ENCODE measurements at places on chromosomes 7 and 10.

GRCh38 chr7:135206941-135207391 lies 4.4 kb downstream of the WDR91 start:
- DNase-seq: no peak

DNA sequence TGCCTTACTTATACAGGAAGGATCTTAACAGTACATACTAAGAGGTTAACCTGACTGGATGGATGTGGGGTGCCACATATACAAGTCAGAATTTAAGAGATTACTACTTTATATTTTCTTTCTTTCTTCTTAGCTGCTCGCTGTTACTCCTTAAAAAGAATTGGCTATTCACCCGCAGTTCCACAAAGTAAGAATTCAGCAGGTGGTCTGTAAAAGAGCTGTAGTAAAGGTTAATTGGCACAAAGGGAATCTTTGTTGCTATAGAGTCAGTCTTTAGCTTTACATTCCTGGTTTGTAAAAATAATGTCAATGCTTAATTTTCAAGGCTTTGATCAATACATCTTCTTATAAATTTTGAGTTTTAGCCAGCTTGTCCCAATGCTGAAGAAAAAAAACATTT lies 43.2 kb downstream of the RALA start:
- no peak for DNase-seq

DNA sequence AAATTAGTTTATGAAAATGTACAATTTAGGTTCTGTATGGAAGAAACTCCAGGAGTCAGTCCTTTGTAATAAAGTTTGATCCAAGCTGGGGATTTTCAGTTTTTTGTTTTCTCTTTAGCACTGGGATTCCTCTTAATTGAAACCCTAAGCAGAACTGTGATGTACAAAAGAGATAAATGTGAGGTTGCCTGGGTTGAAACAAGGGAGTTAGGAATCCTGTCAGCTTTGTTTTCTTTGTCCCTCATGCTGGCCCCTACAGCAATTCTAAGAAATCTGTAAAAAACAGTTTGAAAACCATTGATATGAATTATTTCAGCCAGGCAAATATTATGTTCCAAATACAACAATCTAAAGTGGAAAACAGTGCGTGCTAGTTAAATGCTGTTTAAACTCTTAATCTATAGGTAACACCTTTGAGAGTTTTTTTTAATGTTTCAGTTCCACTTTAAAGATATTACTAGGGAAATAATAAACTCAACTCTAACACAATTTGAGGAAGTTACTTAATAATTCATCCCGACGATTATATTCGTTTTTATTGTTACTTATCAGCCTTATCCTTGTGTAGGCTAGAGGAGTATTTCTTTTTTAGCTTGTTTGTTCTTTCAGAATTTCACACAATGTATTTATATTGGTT lies 65.3 kb downstream of the SGCE start:
- DNase-seq: no peak

DNA sequence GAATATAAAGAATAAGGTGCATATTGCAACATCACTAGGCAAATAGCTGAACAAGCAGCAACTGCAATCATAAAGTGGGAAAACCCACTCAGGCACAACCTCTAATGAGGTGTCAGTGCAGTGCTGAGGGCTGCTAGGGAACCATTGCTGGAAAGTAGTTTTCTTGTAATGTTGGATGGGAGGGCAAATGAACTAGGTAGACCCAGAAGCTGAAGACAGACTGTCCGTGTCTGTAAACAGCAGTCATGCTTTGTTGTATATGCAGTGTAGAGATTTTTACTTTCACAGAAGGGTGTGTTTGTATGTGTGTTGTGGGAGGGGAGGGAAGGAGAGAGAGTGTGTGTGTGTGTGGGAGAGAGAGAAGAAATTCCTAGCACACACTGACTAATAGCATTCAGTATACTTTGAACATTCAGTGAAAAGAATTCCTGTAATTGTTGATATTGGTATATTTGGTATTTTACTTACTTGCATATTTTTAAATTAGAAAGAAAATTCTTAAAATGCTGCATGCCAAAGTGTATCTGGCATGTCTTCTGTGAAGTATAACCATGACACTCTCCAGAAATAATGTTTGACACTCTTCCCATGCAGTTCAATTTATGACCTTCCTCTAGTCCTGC lies 28.8 kb downstream of the ITGB8 start:
- no peak for DNase-seq

GRCh38 chr7:100546129-100546925 lies 7.3 kb downstream of the AGFG2 start:
- DNase-seq: no peak

- DNase-seq: no peak
These were observed 20.0 kb downstream of the SCIN start for GRCh38 chr7:12590559-12590958.

DNA sequence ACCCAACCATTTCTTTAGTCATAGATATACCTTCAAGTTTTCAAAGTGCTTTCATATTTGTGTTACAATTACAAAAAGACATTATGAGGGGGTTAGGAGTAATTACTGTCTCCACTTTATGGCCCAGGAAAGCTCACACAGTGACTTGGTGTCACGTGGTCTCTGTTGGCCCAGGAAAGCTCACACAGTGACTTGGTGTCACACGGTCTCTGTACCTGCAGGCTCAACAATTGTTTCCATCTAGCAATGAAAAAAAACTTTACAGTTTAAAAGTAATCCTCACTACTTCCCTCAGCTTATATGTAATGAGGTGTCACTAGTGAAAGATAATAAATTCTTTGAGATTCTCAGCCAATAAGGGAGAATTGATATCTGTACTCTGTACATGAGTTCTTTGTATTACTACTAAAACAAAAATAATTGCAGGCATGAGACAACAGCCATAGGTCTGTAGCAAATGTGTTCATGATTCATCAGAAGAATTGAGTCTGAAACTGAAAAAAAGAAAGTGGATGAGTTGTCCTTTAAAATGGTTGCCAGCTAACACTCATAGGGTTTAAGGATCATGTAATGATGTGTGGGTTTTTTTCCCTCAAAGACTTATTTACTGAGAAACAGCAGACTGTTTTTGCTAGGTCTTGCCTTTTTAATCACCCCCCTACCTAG lies 10.9 kb downstream of the OGDH start:
- no peak for DNase-seq

GRCh38 chr10:94279835-94280709 lies 82.7 kb downstream of the NOC3L start:
- no peak for DNase-seq

Data from stimulated activated CD4-positive, alpha-beta T cell treated with anti-CD3 and anti-CD28 coated beads, TNF-alpha, amount 100 ng/mL, for 1 hour (primary cell).